Activated CD4-positive, alpha-beta T cell treated with anti-CD3 and anti-CD28 coated beads, Interleukin-2, amount 10 ng/mL, durations not matched to agents 7 days and 5 days (primary cell): ENCODE measurements at places on chromosomes 6 and 20. TPM values are rescaled to one million over a fixed set of nuclear protein-coding genes. Genes with fewer than 3 reads are reported as not detected.

- no peak for DNase-seq
Observed at GRCh38 chr6:111464184-111464583, 18.8 kb downstream of the REV3L start.

- no peak for DNase-seq
Observed at GRCh38 chr6:134195164-134195906, 122.6 kb downstream of the SGK1 start.

GRCh38 chr6:26120807-26121140 lies 33.5 kb downstream of the HFE start:
- no peak for DNase-seq

GRCh38 chr20:49313283-49313682 lies 35.4 kb upstream of the ZNFX1 start:
- no peak for DNase-seq

- no peak for DNase-seq
Observed at GRCh38 chr6:137223370-137224131, 4.4 kb upstream of the IFNGR1 start.

DNA sequence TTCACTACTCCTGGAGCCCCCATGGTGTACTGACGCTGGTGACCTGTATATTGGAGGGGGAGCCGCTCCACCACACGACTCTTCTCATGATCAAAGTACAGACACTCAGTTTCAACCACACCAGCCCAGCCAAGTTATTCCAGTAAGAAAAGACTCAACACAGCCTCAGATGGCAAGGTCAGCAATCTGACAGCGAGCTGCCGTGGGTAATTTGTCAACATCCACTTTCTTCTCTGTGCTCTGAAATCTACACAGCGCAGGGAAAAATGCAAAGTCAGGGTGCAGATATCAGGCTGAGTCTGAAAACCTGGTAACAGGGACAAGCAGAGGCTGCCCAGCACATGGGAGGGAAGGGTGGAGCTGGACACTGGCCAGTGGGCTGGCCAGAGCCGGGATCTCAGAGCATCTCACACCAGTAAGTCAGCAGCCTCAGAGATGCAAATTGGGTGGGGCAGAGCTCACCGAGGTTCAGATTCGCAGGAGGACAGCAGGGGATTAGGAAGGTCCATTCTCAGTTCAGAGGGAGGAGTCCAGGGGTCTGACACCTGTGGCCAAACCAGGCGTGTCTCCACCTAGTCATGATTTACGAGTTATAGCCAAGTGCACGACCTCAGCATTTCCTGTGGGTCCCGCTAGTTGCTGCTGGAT lies 44.5 kb upstream of the RPS6KA2 start:
- no peak for DNase-seq

DNA sequence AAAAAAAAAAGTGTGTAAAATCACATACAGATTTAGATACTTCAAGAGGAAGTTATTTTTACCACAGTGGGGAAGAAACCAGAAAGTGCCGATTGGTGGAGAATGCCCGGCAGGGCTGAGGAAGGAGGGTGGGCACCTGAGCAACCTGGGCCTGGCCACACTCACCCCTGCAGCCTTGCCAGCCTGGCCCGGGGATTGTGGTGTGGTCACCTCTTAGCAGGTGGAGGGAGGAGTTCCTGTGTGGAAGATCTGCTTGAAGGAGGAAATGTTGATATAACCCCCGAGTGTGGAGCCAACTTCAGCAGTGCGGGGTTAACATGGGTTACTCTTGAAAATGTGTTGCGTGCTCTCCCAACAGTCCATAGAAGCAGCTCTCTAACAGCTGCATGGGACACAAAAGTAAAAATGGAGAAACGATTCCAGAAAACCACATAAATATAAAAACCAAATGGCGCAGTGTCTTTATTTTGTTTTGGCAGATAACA lies 14.7 kb downstream of the UST start:
- peak; percentile 47 for DNase-seq

SIRPB2 gene
- not detected for total RNA-seq

DNA sequence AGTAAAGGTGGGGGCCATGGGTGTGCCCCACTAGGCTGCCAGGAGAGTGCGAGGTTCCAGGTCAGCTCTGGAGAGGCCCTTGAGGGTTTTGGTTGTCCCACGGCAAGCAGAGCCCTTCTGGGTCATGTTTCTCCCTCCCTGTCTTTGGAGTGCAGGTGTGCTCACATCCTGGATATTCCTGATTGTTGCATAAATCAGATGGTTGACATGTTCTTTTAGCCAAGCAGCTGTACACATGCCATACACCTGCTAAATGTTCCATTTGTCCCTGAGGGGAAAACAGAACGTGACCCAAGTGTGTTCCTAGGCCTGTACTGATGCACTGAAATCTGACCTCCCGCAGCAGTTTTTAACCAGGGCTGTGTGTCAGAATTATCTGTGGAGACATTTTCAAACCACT lies 77.5 kb upstream of the BEND3 start:
- no peak for DNase-seq

DNA sequence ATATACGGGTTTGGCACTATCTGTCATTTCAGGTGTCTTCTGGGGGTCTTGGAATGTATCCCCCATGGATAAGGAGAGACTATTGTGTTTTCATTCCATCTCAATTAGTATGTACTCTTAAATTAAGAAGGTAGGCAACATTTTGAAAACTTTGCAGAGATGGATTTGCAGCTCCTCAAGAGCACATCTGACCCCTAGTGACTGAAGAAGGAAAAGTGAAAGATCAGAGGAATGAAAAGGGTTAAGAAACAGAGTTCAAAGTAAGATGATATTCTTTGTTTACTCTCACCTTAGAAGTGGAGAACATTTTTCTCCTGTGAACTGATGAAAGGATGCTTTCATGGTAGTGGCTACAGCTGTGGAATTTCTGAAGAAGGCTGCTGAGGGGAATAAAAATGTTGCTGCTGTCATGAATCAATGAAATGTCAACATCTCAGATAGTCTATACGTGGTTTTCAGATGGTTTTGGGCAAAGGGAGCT lies 41.5 kb downstream of the SH3BGRL2 start:
- DNase-seq, result no peak

GRCh38 chr6:116352515-116353471 lies 18.0 kb upstream of the DSE start:
- no peak for DNase-seq

DNA sequence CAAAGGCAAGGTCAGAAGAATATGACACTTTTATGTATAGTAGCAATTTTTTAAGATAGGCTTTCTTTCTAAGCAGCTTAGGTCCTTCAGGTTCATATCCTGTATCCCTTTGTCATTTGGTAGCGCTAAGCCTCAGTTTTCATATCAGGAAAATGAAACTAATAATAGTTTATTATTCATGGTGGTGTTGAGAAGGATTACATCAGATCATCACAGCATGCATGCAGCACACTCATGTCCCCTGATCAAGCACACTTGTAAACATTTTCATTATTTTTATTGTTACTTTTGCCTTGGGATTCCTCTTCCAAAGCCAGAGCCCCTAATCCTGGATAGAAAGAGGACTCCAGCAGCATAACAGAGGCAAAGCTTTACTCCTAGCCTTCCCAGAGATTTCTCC lies 70.2 kb upstream of the ADGRF1 start:
- no peak for DNase-seq

GPR63 gene
- total RNA-seq, result 2.8 TPM

BTN1A1 gene
- total RNA-seq, result not detected

- no peak for DNase-seq
Observed at GRCh38 chr20:46017272-46017671, 8.6 kb downstream of the MMP9 start.

LY6G6F gene
- total RNA-seq, result not detected

PEX6 gene
- 21.3 TPM for total RNA-seq

GRCh38 chr6:128631031-128631430 lies 110.6 kb upstream of the PTPRK start:
- no peak for DNase-seq

- DNase-seq, result peak; percentile 41
Observed at GRCh38 chr6:31681135-31681671, 336 bp upstream of the LY6G5C start.

L3MBTL1 gene
- total RNA-seq, result 6.7 TPM

PMEPA1 gene
- total RNA-seq, result 1.1 TPM

KHDC3L gene
- not detected for total RNA-seq

DNA sequence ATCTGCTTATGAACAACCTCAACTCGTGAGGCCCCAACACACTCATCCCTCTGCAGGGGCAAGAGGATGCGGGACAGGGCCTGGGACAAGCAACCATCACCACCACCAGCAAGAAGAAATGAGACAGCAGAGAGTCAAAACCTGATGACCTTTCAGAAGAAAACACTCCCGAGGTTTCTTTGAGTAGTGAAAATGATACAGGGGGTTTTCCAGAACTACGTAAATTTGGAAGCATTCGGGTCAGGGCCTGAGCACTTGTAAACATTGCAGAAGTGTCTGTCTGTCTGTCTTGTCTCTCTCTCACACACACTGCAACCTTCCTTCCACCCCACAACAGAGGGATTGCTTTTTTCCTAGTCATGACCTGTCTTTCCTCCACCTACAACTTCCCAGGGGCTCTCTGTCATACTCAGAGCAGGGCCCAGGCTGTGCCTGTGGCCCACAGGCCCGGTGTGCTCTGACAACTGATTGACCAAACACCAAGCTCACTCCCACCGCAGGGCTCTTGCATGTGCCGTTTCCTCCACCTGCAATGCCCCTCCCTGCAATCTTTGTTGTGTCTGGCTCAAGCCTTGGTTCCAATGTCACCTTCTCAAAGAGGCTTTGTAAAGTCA lies 90.9 kb downstream of the BMP7 start:
- no peak for DNase-seq

CCN2 gene
- not detected for total RNA-seq

FOXQ1 gene
- total RNA-seq, result not detected

DNA sequence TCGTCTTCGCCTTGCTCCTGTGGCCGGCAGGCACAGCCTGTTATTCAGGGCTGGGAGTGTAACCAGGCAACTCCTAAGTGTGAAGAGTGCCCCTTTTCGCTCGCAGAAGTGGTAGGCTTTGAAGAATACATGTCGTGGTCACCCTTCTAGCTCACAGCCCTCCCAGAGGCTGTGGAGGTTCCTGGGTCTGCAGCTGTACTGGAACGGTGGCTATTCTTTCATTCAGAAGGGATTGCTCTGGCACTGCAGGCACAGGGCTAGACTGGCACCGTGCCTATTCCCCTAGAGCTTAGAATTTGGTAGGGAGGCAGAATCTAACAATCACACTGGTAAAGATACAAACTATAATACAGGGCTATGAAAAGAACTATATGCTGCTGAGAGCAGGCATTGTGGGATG lies 1.1 kb upstream of the SRSF12 start:
- DNase-seq, result no peak

- no peak for DNase-seq
Observed at GRCh38 chr6:27400877-27401642, 12.5 kb downstream of the ZNF391 start.

SIRPD gene
- 0.27 TPM for total RNA-seq

DNA sequence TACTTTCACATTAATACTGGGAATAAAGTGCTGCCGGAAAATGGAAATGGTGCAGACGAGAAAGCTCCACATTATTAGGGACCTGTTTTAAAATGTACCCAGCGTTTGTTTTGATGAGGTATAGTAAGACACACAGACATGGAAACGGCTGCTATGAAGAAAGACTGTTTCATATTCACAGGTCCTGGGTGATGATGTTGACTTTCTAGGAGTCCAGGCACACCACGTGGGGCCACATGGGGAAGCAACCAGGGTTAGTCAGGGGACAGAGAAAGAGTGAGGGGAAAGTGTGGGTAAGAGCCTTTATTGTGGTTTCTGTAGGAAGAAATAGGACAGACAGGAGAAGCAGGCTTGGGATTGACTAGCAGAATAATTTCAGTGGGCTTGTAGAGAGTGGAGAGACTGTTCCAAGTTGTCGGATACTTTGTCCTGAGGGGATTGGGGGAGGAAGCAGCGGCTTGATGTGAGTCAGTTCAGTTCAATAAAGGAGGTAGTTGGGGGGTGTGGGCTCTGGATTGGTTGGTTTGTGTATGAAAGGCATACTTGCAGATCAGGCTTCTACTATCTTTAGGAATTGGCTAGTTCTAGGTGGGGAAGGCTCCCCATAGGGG lies 112.0 kb upstream of the MCHR2 start:
- no peak for DNase-seq
